ENCODE measurements at places on chromosomes 2 and 18.

DNA sequence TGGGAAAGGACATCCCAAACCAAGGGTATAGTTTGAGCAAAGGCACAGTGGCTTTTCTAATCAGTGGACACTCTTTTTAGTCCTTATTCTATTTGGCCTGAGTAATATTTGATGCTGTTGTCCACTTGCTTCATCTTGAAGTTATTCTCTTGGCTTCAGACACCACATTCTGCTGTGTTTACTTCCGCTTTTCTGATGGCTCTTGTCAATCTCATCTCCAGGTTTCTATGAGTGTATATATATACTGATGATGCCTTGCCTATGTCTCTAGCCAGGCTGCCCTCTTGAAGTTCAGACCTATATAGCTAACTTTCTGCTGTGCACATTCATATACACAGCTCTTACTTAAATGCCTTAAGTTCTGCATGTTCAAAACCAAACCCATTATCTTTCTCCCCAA is 83.1 kb downstream of the EFEMP1 start:
- DNase-seq = no peak

DNA sequence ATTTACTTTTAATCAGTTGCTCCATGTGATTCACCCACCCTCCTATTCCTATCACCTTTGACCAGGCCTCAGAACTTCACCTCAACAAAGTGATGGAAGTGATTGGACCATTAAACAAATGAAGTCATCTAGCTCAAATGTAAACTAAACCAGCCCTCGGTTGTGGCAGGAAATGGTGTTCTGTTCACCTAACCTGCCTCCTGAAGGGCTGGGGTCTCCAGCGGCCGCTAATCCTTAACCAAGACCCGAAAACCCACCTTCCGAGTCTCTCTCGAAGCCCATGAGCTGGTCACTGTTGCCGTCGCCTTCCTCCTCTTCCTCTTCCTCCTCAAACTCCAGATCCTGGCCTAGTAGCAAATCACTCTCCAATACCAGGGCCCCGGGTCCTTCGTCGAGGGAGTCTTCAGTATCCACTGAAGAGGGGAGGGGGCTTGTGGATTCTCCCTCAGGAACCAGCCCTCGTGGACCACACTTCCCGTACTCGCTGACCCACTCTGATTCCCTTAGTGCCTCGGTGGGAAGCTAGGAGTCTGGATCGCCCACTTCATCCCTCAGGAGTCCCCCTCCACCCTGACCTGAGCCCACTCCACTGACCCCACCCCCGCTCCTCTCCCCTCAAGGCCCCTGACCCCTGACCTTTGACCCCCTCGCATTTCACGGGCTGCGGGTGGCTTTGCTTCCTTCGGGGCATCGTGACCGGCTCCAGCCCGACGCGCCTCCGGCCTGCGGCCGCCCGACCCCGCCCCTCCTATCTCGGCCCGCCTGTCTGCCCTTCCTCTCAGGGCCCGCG is 503 bp downstream of the ZNF513 start:
- peak; percentile 41 for DNase-seq

DNA sequence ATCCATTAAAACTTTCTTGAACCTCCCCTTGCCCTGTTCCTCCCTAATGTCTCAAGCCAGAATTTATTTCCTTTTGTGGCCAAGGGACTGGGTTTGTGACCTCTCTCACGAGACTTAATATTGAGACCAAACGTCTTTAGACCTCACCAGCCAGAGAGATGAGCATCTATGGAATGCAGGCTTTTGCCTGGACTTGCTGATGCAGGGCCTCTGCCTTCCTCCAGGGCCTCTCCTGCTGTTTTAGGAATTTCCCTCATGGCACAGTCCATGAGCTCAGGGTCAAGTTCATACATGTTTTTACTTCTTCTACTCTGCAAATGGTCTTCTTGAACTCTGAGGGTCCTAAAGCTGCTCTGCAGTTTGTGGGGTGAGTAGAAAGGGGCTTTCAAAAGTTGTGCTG is 22.3 kb downstream of the IL1B start:
- no peak for DNase-seq

DNA sequence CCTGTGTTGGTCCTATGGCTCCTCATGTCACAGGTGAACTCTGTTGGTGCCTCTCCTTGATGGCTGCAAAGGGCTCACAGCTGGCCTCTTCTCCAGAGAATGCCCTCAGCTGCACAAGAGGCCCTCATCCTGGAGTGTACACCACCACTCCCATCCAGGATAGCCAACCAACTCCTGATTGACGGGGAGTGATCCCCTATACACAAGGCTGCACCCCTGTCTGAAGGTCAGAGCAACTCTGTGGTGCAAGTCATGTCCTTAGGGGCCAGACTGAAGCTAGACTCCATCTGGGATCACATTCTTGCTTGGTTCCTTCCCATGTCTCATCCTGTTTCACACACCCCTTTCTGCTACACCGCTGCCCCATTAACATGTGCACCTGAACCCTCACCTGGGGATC is 41.7 kb upstream of the ATL2 start:
- no peak for DNase-seq

- no peak for DNase-seq
Measured at GRCh38 chr2:121046335-121046734, 238.7 kb downstream of the TFCP2L1 start.

DNA sequence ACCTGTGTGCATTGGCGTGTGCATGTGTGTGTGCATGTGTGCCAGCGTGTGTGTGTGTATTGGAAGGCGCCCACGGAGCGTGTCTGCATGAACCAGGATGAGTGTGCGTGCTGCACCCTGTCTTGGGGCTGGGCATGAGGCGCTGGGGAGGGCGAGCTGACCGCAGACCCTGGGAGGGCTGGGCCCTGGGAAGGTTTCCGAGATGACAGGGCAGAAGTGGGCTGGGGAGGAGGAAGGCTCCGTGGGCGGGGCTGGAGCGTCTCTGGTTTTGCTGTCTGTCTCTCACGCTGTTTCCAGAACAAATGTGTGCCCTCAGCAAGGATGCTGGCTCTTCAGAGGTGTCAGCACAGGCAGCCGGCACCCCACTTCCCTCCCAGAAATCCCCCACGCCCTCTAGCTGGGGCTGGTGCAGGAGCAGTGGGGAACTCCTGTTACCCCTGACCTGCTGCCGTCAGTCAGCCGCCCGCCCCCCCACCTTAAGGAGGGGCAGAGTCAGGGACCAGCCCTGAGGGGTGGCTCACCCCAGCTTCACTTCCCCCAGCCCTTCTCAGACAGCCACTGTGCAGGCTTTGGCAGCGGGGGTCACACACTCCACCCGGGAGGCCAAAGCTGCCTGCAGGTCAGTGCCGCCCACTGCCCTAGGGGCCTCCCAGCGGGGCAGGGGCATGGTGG is at the start of gene GPR35:
TSS of gene GPR35 (plus strand) at position 531 of the 672 bp plus-strand sequence. CDS start 4,473 bp downstream, outside the sequence.
- no peak for DNase-seq

DNA sequence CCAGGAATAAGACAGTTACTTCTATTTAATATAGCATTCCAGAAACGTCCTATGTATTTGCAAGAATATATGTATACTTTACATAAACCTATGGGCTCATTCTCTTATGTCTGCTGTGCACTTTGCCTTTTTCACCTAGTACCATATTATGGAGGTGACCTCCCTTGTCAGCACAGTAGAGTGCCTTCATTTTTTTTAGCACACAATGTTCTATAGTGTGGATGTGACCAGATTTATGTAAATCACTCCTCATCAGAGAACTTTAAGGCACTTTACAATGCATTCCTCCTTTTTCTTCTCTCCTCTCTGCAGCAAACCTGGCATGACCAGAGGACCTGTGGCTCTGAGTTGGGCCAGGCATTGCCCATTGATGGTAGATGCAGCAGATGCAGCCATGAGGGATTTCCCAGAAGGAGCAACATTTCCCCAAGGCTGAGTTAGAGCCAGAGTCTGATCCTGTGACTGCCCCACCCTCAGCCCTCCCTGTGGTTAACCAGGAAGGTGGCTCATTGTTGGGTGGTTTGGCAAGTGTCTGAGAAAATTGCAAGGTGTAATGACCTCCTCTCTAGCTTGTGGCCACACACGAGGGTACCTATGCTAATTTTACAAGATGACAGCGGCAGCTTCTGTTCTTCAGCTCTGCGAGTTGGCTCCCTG is 76.5 kb upstream of the DLX2 start:
- DNase-seq = no peak

DNA sequence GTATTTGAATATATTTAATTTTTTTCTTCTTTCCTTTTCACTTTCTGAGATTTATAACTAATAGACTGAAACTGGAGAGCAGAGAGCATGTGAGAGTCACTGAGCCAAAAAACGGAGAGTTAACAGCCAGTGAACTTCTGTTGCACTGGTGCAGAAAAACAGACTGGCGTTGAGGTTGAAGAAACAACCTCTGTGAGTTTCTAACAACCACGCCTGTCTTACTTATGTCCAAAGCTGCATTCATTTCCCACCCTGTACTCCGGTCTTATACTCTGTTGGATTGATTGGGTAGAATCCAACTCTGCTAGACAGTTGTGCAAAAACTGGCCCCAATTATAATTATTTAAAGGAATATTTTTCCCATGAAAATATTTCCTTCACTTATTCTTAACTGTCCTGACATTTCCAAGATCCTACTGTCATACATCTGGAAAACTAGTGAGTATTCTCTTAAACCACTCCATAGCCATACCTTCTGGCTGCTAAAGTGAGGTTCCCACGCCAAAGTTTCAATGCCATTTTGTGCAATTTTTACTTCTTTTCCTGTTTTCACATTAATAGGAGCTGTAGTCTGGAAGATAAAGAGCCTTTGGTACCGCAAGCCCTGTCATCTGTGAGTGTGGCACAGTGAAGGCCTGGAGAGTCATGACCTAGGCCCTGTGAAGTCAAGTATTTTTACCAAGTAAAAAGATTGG is 9.4 kb downstream of the CYP1B1 start:
- DNase-seq = no peak

- DNase-seq = no peak
Measured at GRCh38 chr18:24052053-24052452, 37.5 kb downstream of the TTC39C start.

GRCh38 chr2:73415906-73416305 is 30.3 kb downstream of the ALMS1 start:
- no peak for DNase-seq

- DNase-seq = no peak
Measured at GRCh38 chr2:71812736-71813135, 334.9 kb downstream of the CYP26B1 start.

DNA sequence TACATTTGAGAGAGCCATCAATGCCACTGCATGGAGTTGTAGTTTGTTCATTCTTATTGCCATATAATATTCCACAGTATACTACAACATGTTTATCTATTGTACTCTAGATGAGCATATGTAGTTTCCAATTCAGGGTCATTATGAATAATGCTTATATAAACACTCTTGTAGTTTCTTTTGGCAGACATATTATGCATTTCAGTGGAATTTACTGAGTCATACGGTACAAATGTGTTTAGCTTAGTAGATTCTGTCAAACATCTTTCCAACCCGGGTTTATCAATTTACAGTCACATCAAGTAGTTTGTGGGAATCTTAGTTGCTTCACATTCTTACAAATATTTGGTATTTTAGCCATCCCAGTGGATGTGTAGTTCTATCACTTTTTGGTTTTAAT is 161.1 kb downstream of the KCNH7 start:
- no peak for DNase-seq

DNA sequence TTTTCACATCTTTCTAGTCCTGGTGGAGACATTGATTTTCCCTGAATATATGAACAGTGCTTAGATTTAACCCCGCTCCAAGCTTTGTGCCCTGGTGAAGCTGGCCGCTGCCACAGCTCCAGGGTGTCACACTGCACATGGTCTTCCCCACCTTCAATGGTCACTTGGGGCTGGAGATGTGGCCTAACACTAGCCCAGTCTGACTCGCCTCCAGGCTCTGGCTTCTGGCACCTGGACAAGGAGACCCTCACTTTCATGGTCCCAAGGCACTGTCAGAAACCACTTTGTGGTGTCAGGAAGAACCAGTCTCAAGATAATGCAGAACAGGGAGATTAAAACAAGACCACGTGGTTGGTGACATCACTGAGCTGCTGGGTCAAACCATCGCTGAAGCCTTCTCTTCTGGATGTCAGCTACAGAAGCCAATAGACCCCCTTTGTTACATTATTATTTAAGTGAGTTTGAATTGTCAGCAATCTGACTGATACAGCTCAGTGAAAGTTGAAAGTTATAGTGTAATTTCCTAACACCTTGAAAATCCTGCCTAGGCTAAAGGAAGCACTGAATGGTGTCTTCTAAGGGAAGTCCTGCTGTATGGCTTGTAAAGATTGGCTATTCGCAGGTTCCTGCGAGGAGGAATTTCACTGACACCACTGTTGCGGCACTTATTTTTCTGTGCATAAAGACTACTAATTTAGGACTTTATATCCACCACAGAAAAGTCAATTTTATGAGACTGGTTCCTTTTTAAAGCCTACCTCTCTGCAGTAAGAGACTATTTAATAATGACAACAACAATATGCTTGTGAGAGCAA is 55.0 kb upstream of the CTDP1 start:
- no peak for DNase-seq

DNA sequence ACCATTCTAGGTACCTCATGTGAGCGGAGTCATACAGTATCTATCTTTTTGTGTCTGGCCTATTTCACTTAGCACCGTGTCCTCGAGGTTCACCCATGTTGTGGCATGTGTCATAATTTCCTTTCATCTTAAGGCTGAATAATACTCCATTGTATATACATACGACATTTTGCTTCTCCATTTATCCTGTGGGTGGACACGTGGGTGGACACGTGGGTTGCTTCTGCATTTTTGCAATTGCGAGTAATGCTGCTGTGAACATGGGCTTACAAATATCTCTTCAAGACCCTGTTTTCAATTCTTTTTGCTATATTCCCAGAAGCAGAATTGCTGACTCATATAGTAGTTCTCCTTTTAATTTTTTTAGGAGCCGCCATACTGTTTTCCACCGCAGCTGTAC is 243.6 kb upstream of the EPAS1 start:
- DNase-seq = no peak

GRCh38 chr2:241810307-241811200 is 1.6 kb downstream of the NEU4 start:
- DNase-seq = no peak

DNA sequence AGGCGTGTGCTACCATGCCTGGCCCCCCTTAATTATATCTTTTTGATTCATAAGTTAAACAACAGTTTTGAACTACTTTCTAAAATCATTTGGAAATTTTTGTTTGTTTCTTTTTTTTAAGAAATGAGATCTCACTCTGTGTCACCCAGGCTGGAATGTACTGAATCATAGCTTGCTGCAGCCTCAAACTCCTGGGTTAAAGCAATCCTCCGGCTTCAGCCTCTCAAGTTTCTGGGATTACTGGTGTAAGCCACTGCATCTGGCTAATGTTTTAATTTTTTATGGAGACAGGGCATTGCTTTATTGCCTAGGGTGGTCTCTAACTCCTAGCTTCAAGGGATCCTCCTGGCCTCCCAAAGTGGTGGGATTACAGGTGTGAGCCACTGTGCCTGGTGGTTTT is 71.5 kb downstream of the BABAM2 start:
- DNase-seq = no peak

GRCh38 chr2:203840655-203841205 is 26.8 kb upstream of the CTLA4 start:
- no peak for DNase-seq

- no peak for DNase-seq
Measured at GRCh38 chr2:48343571-48344440, 186.1 kb upstream of the STON1 start.

GRCh38 chr2:240397924-240398645 is 37.4 kb upstream of the GPC1 start:
- DNase-seq = no peak
